Lung (tissue), 17 donors: ENCODE measurements at places on chromosomes 6 and 20. TPM values are rescaled to one million over a fixed set of nuclear protein-coding genes. Genes with fewer than 3 reads are reported as not detected.

GRCh38 chr20:24648481-24648880 is 179.1 kb downstream of the SYNDIG1 start:
- DNase-seq: peak; percentile 70

LRRC1 gene
- 11.0 TPM for total RNA-seq

CRISP3 gene
- 0.80 TPM for total RNA-seq

GLP1R gene
- 0.18 TPM for total RNA-seq

GRCh38 chr6:167553736-167554119 is 228.8 kb downstream of the TTLL2 start:
- no peak for DNase-seq
